ENCODE measurements at places on chromosomes 4 and X.

- DNase-seq = no peak
Observed at GRCh38 chrX:153983321-153983801, 10.8 kb downstream of the TMEM187 start.

- no peak for DNase-seq
Observed at GRCh38 chr4:70948665-70949260, 44.7 kb upstream of the DCK start.

- no peak for DNase-seq
Observed at GRCh38 chr4:23114538-23114937, 421.8 kb downstream of the GBA3 start.

DNA sequence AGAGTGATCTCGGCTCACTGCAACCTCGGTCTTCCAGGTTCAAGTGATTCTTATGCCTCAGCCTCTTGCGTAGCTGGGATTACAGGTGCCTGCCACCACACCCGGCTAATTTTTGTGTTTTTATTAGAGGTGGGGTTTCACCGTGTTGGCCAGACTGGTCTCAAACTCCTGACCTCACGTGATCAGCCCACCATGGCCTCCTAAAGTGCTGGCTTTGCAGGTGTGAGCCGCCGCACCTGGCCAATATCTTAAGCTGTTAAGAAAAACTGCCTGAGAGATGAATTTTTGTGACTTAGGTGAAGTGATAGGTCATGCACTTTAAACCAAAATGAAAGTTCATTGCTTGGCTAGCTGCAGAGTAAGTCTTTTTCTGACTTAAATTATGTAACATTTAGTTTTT, 5.8 kb downstream of the KDM6A start:
- DNase-seq = no peak

GRCh38 chrX:104310090-104310489, 55.4 kb upstream of the ESX1 start:
- peak; percentile 0 for DNase-seq

GRCh38 chrX:87434618-87435017, 83.0 kb upstream of the KLHL4 start:
- DNase-seq = no peak

DNA sequence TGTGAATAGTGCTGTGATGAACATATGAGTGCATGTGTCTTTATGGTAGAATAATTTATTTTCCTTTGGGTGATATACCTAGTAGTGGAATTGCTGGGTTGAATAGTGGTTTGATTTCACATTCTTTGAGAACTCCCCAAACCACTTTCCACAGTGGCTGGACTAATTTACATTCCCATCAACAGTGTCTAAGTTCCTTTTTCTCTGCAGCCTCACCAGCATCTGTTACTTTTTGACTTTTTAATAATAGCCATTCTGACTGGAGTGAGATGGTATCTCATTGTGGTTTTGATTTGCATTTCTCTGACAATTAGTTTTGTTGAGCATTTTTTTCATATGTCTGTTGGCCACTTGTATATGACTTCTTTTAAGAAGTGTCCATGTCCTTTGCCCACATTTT, 29.1 kb downstream of the JADE3 start:
- DNase-seq = no peak

- DNase-seq = no peak
Observed at GRCh38 chrX:134664202-134664601, 5.9 kb upstream of the PLAC1 start.

DNA sequence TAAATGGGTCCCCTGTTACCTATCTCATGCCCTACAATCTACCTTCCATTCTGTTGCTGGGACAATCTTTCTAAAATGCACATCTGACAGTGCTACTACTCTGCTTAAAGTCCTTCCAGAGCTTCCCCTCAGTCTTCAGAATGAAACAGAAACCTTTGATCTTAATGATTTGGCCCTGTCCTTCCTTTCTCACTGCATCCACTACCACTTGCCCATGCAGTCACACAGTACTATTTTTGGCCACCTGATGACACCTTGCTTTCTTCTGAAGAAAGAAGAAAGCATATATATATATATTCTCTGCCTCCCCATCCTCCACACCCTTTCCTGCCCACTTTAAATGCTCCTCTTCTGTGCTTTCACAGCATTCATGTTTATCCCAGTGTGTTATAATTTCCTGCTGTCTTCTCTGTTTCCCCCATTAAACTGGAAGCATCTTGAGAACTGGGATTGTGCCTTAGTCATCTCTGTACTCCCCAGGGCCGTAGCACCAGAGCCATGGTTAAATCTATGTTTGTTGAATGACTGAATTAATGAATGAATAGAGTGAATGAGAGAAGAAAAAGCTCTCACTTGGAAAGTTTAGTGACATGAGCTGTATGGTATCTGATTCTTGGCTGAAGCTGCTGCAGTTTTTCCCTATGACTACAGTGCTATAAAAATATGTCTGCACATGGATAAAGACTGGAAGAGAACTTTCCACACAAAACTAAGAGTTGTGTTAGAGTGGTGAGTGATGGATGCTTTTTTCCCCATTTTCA, 56.2 kb downstream of the RTL9 start:
- DNase-seq = no peak

- DNase-seq = no peak
Observed at GRCh38 chrX:15202454-15203177, 67.3 kb downstream of the ASB9 start.

DNA sequence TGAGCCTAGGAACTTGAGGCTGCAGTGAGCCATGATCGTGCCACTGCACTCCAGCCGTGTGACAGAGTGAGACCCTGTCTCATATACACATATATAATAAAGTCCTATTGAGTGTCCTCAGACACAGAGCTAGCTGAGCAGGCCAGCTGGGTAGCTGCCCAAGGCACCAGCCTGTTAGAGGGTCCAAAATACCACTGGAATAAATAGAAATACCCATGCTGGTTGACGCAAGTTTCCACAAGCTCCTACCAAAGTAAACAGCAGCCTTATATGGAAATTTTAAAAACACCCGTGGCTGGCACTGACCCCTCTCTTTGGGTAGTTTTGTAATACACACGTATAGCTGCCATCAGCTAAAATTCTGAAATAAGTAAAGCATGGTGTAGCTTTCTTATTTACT, 348.6 kb downstream of the BCOR start:
- no peak for DNase-seq

GRCh38 chr4:96305030-96305429, 465.1 kb downstream of the PDHA2 start:
- DNase-seq = no peak

GRCh38 chr4:81506731-81507130, 35.0 kb upstream of the RASGEF1B start:
- DNase-seq = no peak

DNA sequence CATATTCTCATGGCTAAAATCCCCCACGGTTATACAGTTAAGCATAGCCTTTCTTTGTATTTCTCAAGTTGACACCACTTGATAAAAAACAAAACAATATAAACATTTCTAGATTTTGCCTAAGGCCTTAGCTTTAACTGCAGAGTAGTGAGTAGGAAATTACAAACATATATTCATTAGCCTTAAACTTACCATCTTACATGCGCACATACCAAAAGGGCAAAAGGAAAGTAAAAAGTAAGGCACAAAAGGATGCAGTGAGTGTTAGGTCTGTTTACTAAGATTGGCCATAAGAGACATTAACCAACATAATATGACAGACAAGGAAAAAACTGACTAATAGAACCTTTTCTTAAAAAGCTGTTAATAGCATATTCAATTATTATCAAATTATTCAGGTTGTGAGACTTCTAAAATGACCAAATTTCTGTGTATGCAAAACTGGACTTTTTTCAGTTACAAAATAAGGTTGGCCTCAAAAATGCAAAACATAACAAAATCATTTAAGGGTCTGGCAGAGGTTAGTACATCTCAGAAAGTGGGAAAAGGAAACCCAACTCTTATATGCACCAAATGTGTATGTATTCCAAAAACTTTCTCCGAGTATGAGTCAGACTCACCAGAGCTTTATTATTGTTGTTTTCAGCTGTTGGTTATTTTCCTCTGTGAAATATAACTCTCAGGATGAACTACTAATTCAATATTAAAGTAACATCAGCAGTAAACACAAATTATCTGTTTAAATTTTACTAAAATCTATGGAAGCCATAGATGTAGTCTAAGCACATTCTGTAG, 39.9 kb downstream of the SEPSECS start:
- DNase-seq = no peak

DNA sequence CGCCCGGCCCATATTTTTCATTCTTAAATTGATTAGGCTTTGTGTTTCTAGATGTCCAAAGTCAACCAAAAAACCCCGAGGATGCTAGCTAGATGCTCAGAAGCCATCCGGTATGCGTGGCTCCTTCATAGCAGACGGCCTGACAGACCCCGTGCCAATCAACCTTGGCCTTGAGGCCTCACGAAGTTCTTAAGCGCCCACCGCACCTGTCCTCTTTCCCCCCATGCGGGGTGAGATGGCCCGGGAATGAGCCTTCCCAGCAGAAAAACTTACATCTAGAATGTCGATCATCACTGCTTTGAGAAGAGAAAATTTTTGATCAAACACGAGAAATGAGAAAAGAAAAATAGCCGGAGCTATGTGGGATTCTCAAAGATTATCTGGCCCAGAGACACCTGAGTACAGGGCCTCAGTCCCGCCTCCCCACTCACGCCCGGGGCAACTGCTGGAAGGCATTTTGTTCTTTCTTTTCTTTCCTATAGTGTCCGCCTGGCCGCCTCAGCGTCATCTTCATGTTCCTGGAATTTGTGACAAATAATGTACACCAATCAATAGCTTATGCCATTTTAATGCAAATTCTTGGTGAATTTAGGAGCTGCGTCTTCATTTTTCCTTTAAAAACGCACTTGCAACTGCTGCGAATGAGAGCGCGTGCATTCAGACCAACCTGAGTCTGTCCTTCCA, 1.6 kb upstream of the NAT8L start:
- DNase-seq = no peak

GRCh38 chr4:5750946-5751665, 40.1 kb downstream of the EVC start:
- DNase-seq = no peak

DNA sequence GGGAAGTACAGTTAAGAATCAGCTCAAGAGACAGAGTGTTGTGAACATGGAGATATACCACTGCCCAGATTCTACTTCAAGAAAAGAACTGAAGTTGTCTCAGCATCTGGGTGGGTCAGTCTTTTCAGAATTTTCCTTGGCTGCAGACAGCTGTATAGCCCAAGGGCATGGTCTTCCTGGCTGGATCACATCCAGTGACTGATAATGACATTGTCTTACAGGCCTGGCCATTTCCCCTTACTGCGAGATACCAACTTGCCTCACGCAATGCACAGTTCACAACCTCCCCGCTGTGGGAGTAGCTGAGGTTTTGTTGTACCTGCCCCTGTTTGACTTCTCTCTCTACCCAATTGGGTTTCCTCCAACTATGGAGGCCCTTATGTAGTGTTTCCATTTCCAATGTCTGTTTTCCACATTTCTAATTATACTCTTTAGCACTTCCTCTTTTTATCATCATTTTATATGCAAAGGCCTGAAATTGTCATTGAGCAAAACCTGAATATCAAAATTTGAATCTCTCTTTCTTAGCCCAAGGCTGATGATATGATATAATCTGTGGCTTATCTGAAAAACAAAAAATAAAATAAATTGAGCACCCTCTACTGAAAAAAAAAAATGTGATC, 209.1 kb downstream of the NAF1 start:
- DNase-seq = no peak

DNA sequence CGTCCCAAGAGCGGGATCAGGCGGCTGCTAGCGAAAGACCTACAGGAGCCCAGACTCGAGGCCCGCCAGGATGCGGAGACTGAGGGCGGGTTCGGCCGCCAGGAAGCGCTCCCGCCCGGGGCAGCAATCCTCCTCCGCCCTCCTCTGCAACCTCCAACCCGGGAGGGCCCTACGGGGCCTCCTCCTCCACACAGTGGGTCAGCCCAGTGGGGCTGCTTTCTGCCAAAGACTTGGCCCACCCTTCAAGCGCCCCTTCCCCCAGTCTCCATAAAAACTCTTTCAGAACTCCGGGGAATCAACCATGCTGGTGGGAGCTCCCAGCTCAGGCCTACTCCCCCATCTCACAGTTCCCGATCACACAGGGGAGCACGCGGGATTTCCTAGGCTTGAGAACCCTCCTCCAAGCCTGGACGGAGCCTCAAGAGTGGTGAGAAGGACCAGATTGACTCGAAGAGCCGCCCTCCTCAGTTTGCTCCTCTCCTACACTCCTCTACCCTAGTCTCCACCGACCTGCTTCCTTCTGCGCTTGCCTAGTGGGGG, 77.5 kb downstream of the RLIM start:
- no peak for DNase-seq

DNA sequence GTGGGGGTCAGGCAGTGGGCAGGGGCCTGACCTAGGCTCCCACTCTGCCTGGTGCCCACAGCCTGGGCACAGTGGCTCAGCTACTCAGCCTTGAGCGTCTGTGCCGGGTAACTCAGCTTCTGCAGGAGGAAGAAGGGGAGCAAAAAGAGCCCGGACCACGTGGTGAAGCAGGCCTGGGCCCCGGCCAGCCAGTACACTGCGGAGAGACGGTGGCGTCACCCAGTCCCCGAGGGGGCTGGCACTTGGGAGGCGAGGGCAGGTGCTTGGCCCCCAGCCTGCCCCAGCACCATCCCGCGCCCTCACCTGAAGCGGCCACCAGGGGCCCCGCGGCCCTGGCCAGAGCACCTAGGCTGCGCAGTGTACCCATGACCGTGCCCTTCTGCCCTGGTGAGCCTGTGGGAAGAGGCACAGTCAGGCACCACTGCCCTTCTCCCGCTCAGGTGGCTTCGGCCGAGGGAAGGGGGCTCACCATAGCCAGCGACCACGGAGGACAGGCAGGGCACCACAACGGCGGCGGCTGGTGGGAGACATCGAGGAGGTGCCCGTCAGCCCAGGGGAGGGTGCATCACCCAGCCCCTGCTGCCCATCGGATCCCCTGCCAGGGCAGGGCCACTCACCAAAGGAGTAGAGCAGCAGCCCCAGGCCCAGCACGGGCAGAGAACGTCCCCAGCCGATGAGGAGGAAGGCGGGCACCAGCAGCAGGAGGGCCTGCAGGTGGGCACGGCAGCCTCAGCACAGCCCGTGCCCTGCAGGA, 32.3 kb downstream of the NOP14 start:
- DNase-seq = no peak

DNA sequence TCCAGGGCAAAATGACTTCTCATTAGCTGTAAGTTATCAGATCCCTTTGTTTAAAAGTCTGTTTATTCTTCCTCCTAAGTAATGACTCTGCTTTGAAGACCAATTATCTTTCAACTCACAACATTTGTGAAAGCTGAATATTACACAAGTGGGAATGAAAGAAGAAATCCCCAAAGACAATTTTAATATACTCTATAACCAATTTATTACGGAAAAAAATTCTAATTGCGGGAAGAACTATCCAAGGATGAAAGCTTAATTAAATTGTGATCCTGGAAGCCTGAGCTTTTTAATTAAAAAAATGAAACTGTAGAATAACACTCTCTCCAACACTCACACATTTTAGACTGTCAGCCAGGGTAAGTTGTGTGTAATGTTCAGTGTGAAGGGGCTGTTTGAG, 15.6 kb upstream of the SHISA3 start:
- DNase-seq = no peak

Measured in amniotic stem cell (primary cell).